ENCODE measurements at places on chromosomes 3 and 15.

DNA sequence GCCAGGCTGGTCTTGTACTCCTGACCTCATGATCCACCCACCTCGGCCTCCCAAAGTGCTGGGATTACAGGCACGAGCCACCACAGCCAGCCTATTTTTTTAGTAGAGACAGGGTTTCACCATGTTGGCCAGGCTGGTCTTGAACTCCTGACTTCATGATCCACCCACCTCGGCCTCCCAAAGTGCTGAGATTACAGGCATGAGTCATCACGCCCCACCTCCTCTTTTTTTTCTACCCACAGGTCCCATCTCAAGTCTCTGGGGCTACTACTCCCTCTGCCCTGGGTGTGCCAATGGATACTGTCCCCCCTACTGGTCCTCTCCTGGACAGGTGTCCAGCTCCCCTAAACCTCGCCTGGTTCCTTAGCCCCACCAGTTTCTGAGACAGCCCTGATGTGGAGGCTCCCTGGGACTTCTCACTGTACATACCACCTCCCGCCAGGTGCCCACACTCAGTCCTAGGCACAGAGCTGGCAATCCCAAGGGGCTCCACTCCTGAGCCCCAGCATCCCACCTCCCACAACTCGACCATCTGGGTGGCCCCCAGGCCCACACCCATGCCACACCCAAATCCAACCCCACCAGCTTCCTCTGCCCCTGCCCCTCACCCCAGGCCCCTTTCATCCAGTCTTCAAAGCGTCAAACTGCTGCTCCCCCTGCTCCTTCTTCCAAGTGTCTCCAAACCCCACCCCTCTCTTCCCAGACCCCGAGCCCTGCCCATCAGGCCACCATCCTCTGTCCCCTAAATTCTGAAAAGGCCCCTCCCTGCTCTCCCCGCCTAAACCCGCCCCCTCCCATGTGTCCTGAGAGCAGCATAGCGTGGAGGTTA, 13.1 kb upstream of the CYP11A1 start:
- DNase-seq, result no peak

DNA sequence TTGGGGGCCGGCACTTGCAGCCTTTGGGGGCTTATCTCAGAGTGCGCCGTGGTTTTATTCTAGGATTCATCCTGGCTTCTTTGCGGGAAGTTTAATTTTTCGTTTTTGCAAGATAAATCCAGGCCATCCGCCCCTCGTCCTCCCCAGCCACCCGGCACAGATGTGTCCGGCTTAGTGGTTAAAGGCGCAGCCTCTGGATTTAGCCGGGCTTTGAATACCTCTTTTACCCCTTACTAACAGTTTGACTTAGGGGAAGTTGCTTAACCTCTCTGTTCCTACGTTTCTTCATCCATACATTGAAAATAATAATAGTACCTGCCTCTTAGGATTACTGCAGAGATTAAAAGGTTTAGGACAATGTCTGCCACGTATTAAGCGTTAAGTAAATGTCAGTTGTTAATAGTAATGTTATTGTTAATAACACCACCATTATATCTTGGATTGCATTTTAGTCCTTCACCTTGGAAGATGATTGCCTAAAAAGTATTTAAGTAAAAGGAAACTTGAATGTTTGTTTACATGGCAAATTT, 714 bp downstream of the ECT2 start:
- DNase-seq, result no peak

GRCh38 chr3:126449621-126450051, 26.1 kb downstream of the ZXDC start:
- no peak for DNase-seq

DNA sequence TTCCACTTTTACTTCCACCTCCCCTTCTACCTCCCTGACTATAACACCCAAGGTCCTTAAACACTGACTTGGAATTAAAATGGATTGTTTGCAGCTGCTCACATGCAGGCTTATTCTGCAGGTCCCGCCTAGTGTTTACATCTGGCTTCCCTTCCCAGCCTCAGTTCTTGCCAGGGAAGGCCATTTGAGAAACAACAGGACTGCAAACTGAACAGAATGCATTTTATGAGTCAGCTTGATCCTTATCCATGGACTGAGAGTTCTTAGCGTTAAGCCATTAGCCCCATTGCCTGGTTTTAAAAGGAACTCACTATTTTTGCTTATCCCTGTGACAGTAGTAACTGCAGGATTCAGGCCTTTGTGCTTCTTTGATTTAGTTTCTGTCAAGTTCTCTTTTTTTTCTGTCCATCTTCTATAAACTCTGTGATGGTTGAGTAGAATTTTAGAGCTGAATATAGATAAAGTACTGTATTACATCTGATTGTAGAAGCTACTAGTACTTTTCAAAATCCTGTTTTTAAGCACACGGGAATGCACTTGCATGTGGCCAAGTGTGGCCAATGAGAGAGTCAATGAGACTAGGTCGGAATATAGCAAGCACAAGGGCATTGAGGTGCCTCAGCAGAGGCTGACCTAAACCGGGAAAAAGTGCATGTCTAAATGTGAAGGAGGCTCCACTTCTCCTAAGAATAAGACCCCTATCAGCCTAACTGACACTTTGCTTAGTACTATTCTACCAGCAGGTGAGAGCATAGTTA, 106.4 kb downstream of the TUSC7 start:
- DNase-seq, result no peak

DNA sequence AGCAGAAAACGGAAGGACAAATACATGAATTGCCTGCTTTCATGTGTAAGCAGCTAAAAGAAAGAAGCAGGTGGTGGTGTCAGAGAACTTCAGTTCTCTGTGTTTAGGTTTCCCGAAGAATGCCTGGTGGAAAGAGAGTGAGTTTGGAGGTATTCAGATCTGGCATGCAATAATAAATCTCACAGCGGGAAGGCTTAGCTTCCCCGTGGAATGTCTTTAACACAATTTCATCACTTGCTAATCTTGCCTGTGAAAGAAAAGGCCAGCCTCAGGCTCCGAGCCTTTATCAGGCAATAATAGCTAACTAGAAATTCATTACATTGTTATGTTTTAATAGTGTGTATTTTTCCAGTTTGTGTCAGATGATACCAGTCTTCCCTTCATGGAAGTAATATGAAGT, 220.3 kb downstream of the PDZRN3 start:
- no peak for DNase-seq

GRCh38 chr3:111128884-111129283, 57.3 kb downstream of the NECTIN3 start:
- DNase-seq, result no peak

GRCh38 chr3:46829699-46830208, 33.5 kb downstream of the MYL3 start:
- no peak for DNase-seq

DNA sequence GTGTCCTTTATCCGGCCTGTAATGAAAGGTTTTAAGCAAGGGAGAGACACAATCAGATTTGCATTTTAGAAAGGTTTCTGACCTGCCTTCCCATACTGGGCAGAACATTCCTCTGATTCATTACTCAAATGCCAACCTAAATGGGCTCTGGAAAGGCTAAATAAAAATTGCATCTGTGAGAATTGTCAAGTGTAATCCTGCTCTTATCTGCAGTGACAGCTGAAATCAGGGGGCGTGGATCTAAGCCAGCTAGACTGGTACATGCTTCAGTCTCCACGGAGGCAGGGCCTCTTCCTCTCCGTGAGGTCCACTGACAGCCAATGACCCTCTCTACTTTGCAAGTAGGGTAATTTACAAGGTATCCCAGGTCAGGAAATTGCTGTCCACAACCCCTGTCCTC, 32.5 kb upstream of the MINAR1 start:
- DNase-seq, result no peak

GRCh38 chr3:57079474-57079831, 19.0 kb downstream of the SPATA12 start:
- peak; percentile 13 for DNase-seq

DNA sequence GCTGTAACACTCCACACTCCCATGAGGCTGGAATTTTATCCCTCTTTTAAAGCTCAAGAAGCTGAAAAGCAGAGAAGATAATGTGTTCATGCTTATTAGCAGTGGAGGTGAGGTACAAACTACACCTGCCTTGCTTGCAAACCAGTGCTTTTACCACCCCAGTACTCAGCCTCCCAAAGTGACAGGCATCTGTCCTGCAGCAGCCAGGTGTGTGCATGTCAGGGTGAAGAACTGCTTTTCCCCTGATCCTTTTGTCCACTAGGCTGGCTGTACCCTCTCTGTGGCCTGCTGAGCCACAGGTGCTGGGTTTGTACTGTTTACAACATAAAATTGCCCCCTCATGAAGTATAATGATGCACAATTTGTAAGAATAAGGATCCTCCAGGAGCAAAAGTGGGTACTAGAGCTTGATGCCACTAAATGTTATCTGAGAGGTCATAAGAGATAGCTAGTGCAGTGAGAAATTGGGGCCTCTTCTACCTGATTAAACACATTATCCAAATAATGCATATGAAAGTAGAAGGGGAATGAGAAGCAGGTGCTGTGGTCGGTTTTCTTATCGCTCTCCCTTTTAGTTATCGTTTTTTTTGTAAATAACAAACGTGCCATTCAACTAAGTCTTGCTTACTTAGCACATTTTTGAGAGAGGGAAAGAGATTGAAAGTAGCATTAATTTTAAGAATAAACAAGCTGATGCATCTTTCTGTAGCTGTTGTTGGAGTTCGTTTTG, 39.2 kb upstream of the GADL1 start:
- no peak for DNase-seq

GRCh38 chr3:168061332-168061996, 34.3 kb downstream of the GOLIM4 start:
- no peak for DNase-seq

- no peak for DNase-seq
Measured at GRCh38 chr3:188242436-188243123, 88.6 kb downstream of the LPP start.

DNA sequence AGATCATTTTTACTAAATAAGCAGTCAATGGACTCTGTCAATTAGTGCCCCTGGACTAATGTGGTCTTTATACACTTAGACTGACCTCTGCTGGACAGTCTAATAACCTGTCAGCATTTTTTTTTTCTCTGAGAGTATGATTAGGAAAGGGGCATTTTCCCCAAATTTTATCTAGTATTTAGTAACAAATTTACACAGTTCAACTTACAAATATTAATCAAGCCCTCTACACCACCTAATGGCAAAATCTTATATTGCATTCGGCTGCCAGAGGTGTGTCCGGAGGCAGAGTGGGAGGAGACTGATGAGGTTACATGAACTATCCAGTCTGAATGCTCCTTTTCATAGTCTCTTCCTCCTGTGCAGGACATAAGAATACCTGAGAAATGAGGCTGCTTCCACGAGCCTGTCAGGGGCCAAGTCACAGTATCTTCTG, 36.0 kb upstream of the COLQ start:
- DNase-seq, result peak; percentile 20

DNA sequence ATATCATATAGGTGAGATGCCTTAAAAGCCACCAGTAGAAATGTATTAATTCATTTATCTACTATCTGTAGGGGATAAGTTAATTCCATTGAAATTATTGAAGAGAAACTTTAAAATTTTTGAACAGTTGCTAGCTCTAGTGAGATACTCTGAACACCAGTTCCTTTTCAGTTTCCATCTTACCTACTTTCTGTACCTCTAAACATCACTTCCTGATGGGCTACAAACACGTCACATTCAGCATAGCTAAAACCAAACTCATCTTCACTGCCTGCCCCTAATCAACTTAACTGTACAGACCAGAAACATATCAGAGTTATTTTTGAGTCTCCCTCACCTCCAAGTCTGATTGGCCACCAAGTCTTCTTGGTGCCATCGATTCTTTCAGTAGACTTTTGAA, 88.9 kb downstream of the FEZF2 start:
- no peak for DNase-seq

DNA sequence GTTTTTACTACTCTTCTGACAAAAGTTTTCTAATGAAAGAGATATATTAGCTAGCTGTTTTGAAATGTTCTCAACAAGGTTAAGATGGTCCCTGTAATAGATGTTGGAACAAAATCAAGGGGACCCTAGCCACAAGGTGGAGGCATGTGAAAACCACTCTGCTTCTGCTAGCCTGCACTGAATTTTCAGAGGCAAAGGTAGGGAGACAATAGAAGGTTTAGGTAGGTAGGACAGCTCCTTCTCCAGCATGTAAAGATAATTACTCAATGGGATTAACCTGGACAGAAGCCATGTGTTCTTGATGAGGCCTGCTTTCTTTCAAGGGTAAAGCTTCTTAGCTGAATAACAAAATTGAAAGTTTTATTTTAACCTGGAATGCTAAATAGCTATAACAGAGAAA, 333.5 kb downstream of the LSAMP start:
- DNase-seq, result no peak

DNA sequence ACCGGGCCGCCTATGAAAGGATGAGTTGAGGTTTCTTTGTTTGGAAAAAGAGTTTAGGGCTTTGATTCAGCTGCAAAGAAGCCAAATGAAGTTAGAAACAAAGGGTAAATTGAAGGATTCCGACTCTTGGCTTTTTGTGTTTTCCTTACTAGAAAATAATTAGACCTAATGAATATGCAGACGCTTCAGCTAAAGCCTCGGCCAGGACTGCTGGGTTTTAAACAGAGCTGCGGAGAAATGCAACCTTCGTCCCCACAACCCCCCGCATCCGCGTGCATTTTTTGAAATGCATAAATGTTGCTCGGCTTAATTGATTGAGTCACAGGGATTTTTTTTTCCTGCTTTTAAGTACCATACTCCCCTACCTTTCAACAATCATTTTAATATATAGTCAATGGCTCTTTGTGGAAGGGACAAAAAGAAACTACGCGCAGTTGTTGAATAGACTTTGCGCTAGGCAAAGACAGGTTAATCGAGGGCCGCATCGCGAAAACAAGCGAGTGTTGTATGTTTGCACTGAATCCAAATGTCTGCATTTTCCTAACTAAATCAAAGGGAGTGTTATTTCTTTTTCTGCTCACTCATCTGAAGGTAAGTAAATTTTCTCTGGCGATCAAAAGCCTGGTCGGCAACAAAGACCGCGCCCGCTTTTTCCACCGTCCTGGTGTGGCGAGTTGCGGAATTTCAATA, 1.3 kb upstream of the ZIC4 start:
- DNase-seq, result no peak

DNA sequence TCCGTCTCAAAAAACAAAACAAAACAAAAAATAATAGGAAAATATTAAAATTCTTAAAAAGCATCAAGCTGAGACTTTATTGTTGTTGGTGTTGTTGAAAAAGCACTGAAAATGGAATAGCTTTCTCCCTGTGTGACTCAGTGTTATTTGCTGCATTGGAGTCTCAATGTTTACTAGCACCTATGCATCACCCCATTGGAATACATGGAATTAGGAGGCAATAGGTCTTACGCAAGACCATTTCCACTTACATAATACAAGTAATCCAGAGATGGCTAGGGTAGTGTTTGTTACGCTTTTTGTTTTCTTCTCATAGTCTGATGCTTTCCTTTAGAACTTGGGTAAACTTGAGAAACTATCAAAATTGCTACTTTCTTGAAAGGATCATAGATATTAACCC, 15.2 kb downstream of the GXYLT2 start:
- no peak for DNase-seq

- no peak for DNase-seq
Measured at GRCh38 chr3:188680189-188680588, 491.6 kb upstream of the TPRG1 start.

GRCh38 chr3:55658270-55658669, 171.2 kb upstream of the WNT5A start:
- DNase-seq, result no peak

GRCh38 chr3:183871541-183871940, 13.1 kb downstream of the PARL start:
- no peak for DNase-seq

All from HuH-7.5 (cell line).